Stimulated activated CD8-positive, alpha-beta memory T cell treated with anti-CD3 and anti-CD28 coated beads, Interleukin-15, amount 100 ng/mL, for 4 hours (primary cell): ENCODE measurements at places on chromosomes 1 and 21.
A peak's percentile ranks its signal among the peaks of the same experiment; 100 is the strongest.

DNA sequence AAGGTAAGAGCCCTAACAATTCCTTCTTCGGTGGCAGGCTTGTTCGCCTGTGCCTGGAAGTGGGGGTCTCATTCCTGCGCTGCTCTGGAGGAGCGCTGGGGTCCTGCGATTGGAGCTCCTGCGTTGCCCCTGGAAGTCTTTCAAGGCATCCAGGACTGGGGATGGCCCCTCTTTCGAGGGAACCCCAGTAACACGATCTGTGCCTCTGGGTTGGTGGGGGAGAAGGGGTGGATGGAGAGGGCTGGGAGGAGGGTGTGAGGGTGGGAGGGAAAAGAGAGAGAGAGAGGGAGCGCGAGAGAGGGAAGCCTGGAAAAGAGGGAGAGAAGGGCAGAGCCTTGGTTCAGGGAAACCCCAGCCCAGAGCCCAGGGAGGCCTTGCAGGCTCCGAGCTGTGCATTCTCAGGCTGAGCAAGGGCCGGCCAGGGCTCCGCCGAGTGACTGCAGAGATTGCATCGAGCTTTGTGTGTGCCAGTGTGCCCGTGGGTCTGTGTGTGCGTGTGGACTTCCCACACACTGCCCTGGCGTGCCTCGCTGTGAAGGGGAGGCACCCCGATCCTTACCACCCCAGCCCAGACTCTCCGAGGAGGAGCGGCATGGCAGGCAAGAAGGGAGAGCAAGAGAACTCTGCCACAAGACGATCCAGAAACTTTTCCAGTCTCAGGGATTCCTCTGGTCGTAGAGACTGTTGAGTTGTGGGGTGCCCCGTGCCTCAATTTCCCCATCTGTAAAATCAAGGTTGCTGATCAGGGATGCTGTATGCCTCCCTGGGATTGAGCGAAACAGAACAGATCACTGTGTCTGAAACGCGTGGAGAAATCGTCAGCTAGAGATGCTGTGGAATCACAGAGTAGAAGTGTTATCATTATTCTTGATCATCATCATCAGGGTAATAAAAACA lies 619 bp downstream of the BCL9 start:
- no peak for DNase-seq

DNA sequence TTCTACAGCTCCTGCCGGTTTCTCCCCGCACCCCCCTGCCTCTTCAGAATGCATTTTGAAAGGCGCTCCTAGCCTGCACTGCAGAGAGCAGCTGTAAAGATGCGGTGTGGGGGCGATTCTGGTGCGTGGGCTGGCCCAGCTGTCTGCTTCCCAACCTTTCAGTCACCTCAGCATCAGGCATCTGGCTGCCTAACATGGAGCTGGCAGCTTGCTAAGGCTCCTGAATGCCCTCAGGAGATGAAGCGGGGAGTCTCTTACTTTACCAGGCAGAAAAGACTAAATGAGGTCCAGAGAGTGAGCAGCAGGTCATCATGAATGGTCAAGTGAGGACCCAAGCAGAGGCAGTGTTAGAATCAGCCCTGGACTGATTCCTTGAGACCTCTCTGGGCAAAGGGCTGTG lies 8.7 kb downstream of the IER5 start:
- no peak for DNase-seq

- DNase-seq, result no peak
Measured at GRCh38 chr1:100713626-100714025, 5.9 kb upstream of the VCAM1 start.

GRCh38 chr1:117826540-117827078 lies 102.8 kb downstream of the GDAP2 start:
- no peak for DNase-seq

- no peak for DNase-seq
Measured at GRCh38 chr1:14930247-14930965, 223.1 kb upstream of the TMEM51 start.

DNA sequence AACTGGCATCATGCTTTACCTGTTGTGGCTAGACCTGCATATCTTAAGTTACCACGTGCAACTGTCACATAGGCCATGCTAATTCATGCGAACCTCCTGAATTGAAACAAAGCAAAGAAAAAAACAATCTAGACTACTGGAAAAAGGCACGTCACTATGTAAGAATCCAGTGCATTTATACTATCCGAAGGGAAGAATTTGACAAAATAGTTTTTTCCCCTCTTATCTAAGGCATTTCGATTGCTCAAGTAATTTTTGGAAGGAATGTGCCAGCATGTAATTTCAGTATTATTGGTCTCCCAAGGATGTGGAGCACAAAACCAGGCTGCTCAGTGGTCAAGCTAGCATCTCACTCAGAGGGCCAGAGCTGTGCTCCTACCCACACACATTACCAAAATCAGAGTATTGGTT lies 31.5 kb upstream of the C1orf198 start:
- DNase-seq, result no peak

DNA sequence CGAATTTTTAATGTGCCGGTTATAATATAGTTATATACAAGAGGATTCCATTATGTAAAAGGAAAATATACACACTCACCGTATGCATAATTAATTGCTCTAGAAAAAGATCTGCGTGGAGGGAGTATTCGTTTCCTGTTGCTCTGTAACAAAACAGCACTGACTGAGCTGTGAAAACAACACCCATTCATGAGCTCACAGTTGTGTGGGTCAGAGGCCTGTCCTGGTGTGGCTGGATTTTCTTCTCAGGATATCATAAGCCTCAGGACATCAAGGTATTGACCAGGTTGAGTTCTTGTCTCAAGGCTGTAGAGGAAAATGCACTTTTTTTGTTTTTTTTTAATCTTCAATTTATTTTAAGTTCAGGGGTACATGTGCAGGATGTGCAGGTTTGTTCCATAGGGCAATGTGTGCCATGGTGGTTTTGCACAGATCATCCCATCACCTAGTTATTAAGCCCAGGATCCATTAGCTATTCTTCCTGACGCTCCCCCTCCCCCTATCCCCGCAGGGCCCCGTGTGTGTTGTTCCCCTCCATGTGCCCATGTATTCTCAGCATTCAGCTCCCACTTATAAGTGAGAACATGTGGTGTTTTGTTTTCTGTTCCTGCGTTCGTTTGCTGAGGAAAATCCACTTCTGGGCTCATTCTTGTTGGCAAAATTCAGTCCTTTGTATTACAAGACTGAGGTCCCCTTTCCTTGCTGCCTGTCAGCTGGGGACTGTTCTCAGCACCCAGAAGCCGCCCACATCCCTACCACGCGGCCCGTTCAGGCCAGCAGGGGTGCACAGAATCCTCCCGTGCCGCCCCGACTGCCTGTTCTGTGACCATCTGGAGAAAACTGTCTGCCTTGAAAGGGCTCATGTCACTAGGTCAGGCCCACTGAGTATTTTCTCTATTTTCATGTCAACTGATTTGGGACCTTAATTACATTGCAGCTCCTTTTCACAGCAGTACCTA lies 87.4 kb upstream of the ERRFI1 start:
- no peak for DNase-seq

DNA sequence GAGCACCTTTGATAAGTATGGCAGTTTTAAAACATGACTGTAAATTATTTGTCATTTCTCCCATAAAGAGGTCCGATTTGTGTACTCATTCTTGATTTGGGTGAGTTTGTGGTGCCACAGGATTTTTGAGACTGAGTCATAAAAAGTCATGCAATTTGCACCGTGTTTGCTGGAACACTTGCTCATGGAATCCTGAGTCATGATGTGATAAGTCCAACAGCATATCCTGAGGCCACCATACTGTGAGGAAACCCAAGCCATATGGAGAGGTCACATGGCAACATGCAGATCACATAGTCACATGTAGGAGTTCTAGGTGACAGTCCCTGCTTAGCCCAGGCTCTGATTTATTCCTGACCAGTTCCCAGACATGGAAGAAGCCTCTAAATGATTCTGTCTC lies 40.8 kb upstream of the PRRX1 start:
- no peak for DNase-seq

DNA sequence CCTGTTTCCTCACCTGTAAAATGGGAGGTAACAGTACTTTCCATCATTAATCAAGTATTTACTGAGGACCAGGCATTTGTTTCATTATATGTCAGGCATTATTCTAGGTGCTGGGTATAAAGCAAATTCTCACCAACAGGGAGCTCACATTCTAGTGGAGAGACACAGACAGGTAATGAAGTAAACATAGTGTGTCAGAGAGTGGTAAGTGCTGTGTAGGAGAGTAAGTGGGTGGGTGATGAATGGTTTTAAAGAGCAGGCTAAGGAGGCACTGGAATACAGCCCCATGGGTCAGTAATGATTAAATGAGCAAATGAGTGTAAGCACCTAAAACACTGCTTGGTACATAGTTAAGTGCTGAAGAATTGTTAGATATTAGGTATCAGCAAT lies 60.4 kb downstream of the DNTTIP2 start:
- DNase-seq, result no peak

DNA sequence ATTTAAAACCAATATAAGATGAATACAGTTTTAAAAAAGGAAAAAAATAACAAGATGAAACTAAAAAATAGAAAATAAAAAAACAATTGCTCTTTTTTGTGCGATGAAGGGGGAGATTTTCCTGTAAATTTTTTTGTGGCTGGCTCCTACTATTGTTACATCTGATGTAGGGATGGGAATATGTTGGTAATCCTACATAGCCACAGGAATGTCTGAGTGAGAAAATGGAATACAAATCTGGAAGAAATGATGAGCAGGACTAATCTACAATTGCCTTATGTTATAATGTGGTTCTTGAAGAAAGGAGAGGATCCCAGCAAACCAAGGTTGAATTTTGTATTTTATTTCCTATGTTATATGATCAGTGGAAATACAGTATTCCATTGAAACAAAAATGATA lies 40.9 kb downstream of the ATP6V1G3 start:
- DNase-seq, result no peak

- DNase-seq, result peak; percentile 1
Measured at GRCh38 chr1:85464497-85465098, 361 bp downstream of the DDAH1 start.

DNA sequence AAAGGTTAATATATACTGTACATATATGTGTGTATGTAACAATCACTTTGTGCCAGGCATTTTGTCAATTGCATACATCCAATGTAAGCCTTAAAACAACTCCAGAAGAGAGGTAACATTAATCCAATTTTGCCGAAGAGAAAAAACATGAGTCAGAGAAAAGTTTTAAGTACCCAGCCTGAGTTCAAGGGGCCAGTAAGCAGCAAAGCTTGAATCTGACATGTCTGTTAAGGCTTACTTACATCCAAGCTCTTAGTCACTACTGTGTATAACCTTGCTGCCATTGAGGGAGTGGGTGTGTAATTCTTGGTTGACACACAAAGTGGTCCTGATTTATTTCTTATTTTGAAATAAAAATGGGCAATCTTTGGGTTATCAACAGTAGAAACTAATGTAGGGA lies 360.4 kb upstream of the LYPLAL1 start:
- no peak for DNase-seq

- DNase-seq, result no peak
Measured at GRCh38 chr1:168467452-168467851, 76.3 kb downstream of the XCL2 start.

DNA sequence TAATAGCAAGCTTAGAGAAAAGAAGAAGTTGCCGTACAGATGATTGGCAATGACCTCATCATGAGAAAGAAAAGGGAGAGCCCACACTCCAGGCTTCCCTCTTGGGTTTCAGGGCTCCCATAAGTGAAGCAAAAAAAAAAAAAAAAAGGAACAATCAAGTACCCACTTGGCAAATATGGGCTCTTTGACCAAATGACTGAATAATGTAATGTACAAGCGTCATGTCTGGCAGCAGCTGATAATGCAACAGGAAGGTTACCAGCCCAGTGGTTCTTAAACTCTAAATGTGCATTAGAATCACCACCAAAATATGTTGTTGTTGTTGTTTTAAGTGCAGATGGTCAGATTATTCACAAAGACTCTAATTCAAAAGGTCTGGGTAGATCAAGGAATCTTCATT lies 13.5 kb downstream of the TNFSF4 start:
- no peak for DNase-seq

DNA sequence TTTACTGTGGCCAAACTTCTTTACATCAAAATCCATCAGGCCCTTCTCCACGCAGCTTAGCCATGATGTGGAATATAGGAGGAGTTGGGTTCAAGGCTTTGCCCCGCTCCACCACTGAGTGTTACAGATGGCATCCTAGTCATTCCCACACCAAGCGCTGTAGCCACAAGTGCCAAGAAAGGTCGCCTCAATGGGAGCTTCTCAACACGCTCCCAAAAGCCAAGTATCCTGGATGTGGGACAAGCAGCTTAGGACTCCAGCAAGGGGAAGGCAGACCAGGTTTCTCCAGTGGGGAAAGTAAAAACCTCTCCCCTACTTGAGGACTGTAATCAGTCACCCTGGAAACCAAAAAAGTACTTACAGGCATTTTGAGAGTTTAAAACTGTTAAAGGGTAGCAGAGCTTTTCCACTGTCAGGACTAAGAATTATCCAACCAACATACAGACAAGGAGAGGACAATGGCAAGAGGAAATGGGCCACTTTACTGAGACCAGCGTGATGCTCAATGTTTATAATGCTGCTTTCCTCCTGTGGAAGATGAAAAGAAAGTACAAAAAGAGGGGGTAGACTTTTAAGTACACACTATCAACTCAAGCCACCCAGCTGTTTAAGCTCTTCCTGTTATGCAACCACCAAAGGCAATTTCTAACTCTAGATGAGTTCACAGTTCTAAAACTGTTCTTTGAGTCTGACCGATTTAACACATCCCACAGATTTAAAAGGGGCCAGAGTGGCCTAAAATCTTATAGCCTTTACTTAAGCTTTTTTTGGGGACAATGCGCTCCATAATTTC lies 120.7 kb upstream of the KRTAP19-8 start:
- DNase-seq, result no peak

GRCh38 chr1:157944663-157945280 lies 48.7 kb upstream of the KIRREL1 start:
- no peak for DNase-seq

DNA sequence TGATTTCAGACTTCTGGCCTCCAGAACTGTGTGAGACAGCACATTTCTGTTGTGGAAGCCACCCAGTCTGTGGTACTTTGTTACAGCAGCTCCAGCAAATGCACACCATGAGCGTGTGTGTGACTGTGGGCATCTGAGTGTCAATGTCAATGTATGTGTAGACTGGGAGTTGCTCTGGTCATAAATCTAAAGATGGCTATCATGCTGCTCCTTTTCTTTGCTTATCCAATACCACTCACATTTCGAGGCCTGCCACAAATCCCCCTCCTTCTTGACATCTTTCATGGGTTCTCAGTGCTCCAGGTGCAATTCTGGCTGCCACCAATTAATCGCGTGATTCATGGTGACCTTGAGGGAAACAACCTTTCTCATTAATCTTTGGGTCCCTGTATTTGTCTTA lies 141.2 kb downstream of the RWDD3 start:
- no peak for DNase-seq

DNA sequence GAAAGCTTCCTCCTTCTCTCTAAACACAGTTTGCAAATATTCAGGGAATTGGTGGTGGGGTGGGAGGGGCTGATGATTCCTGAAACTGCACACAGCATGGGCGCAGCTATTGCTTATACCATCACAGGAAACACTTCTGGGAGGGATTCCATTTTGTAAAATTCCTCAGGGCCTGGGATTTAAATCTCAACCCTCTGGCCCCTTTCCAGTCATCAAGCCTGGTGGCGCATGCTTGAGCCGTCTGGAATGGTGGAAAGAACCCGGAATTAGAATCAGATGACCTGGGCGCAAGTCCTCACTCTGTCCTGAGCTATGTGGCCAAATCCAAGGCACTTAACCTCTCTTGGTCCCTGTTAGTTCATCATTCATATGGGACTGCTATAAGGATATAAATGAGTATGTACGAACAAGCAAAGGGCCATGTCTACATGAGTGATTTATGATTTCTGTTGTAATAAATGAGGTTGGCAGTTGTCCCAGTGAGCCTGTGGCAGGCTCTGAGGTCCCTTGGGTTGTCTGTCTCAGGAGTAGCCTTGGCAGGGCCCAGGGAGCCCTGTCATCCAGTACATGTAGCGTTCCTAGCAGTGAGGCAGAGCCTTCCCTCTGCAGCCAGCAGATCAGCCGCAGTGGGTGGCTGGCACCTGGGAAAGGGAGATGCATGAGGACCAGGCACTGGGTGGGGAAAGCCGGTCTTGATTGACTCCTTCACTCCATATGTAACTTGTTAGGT lies 72.0 kb downstream of the MAN1C1 start:
- no peak for DNase-seq
